Cardiac muscle cell (in vitro differentiated cells and primary cell): ENCODE measurements at places on chromosomes 2 and 18. TPM values are rescaled to one million over a fixed set of nuclear protein-coding genes. Genes with fewer than 3 reads are reported as not detected.

Gene DRC1
- not detected in 2 replicates for total RNA-seq

Gene FOXI3
- total RNA-seq = not detected in 2 replicates

Gene TNS1
- total RNA-seq = 44.3 and 45.0 TPM in 2 replicates

Gene TXNDC2
- total RNA-seq = not detected in 2 replicates

Gene AOX1
- 0.11 TPM in 1 of 2 replicates, not detected in the other for total RNA-seq

Gene ASPRV1
- 3.8 TPM in 2 replicates for total RNA-seq

Gene ALPP
- total RNA-seq = not detected in 2 replicates

Gene B4GALT6
- 3.7 and 5.5 TPM in 2 replicates for total RNA-seq

Gene SULT1C2
- 3.2 and 3.8 TPM in 2 replicates for total RNA-seq

Gene SNRNP27
- 113 and 128 TPM in 2 replicates for total RNA-seq

Gene PPP1R1C
- 4.7 and 12.1 TPM in 2 replicates for total RNA-seq

Gene RGPD8
- 8.4 and 17.0 TPM in 2 replicates for total RNA-seq

Gene SLC9A2
- 0.18 and 0.39 TPM in 2 replicates for total RNA-seq

Gene ZDBF2
- 17.4 and 34.6 TPM in 2 replicates for total RNA-seq

Gene ERBB4
- total RNA-seq = 29.7 and 38.1 TPM in 2 replicates

DNA sequence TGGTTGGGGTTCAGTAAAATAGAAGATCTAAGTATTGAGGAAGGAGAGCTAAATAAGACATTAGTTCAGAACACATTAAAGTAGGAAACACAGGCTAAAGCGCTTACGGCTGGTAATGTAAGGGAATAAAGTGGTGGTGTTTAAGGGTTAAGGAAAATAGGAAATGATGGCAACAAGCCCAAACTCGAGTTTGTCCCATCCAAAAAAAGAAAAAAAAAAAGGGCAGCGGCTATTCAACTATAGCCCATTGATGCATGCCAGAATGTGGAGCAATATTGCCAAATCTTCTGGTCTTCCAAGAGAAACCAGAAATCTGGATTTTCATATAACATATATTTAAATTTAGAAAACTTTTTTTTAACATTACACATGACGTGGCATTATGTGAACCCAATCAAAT lies 161.0 kb downstream of the ARHGAP15 start:
- DNase-seq = no peak

DNA sequence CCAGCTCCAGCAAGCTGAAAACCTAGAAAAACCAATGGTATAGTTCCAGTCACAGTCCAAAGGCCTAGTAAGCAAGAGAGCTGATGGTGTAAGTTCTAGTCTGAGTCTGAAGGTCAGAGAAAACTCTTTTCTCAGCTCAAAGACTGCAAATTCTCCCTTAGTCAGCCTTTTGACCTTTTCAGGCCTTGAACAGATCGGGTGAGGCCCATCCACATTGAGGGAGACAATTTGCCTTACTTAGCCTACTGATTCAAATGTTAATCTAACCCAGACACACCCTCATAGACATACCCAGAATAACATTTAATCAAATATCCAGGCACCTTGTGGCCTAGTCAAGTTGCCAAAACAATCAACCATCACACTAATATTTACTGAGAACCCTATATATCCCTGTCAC lies 110.8 kb upstream of the KCNJ3 start:
- DNase-seq = no peak

GRCh38 chr2:231966886-231967285 lies 5.4 kb downstream of the DIS3L2 start:
- DNase-seq = no peak

- DNase-seq = no peak
Measured at GRCh38 chr2:31213601-31214443, 3.5 kb downstream of the CAPN14 start.

- no peak for DNase-seq
Measured at GRCh38 chr2:26609205-26609631, 31.9 kb downstream of the CIB4 start.

GRCh38 chr18:63444580-63444979 lies 22.3 kb upstream of the VPS4B start:
- DNase-seq = peak; percentile 75

DNA sequence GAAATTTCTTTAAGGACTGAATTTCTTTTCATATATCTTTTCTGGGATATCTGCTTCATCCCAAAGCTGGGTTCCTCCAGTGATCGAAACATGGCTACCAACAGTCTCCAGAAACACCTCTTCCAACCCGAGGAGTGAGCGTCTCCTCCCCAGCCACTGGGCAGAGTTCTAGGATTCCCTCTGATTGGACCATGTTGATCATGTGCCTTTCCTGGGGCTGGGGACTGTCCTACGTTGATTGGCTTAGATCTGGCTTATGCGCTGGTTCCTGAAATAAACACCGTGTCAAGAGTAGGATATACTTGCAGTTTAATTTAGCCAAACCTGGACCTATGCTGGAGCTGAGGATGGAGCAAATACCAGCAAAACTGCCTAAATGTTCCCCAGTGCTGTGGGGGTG lies 55.5 kb upstream of the SLC16A14 start:
- DNase-seq = no peak

DNA sequence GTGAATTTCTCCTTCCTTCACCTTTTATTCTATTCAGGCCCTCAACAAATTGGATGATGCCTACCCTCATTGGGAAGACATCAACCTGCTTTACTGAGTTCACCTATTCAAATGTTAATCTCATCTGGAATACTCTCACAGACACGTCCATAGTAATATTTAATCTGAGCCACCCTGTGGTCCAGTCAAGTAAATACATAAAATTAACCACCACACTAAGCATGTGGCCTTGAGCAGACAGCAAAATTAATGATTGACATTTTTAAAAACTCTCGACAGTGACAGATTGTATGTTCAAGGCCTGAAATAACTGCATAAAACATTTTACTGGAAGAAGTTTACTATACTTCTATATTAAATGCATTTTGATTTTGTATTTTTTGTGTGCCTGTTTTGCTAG lies 540.6 kb upstream of the GCFC2 start:
- DNase-seq = no peak

GRCh38 chr2:29477186-29477585 lies 362.0 kb downstream of the CLIP4 start:
- no peak for DNase-seq

DNA sequence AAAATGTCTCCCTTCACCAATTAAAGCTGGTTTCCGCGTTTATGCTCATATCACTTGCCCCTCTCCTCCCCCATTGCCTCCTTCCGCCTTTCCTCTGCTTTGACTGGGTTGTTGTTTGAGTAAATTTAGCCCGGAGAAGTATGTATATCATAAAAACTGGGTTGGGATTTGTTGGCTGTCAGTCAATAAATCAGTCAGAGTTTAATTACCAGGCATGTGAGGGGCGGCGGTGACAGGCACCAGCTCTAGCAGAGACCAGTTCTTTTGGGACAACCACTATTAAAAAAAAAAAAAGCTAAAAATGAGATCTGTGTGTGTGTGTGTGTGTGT lies 382.4 kb upstream of the SMIM21 start:
- no peak for DNase-seq

DNA sequence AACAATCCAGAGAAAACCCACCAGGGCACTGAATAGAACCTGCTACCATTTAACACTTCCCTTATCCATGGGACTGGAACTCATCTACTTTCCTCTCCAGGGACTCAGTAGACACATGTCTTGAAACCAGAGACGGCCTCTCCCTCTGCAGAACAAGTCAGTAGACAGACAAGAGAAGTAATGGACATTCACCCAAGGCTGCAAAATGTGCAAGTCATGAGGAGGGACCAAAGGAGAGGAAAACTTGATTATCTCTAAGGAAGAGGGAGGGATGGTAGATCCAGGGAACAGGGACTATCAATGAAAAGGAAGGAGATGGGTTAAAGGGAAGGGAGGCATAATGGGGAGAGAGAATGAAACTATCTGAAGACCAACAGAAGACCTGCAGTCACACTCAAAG lies 5.3 kb upstream of the TTC39C start:
- no peak for DNase-seq

GRCh38 chr18:36229188-36229587 lies 41.9 kb downstream of the MOCOS start:
- DNase-seq = no peak

- no peak for DNase-seq
Measured at GRCh38 chr2:156541706-156542105, 105.5 kb downstream of the GPD2 start.

DNA sequence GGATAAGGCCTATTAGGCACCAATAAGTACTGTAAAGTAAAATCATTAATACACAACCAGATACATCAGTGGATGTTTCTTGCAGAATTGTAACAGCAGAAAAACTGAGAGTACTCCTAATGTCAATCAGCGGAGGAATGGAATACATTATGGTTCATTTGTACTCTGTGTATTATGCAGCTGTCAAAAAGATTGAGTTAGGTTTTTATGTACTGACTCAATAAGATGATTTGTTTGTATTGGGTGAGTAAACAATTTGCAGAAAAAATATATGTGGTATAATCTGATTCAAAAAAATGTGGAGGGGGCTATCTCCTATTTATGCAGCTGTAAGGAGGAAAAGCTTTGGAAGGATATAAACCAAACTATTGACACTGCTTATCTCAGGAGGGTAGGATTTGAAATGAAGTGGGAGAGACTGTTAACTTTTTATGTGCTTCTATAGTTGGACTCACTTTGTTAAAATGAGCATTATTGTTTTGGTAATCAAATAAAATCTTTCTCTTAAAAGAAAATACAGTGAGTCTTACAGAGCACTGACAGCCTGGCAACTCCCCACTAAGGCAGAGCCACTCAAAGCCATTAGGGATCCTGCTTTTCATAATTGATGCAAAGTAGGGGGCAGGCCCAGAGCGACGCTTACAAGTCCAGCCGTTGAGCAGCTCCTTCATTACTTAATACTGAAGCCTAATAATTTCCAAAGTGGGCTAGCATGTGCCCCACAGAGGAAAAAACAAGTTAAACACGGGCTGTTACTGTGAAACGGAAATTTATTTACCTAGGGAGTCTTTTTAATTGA lies 168.8 kb downstream of the PHLPP1 start:
- no peak for DNase-seq

DNA sequence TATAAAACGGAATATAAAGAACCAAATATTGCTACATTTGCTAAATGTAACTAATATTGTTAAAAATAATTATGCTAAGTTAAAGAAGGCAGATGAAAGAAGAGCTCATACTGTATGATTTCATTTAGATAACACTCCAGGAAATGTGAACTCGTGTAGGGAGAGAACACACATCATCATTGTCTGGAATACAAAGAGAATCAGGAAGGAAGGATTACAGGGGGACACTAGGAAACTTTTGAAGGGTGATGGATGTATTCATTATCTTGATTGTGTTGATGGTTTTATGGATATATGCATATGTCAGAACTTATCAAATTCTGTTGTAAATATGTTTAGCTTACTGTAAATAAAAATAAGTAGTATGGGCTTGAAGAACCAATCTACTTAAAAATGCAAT lies 104.1 kb upstream of the TRIB2 start:
- DNase-seq = no peak

DNA sequence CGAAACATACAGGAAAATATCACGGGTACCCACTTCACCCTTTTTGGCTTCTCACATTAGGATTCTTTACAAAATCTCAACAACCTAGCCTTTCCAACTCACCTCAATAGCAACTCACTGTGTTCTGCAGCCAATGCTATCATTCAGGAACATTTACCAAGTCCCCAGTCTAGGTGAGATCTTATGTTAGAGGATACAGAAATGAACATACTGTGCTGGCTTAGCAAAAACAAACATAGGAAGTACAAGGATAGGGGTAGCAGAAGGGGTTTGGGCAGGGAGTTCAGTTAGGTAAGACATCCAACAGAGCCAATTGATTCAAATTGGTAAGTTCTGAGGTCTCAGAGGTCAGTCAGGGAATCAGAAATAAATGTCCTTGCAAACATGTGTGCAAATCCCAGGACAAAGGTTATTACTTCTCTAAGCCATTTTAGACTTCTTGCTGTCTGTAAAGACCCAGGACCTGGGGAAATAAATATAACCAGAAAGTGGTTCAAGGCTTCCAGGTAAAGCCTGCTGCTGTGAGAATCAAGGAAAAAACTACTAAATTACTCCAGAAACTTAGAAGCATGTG lies 556.3 kb upstream of the CHAC2 start:
- no peak for DNase-seq

- DNase-seq = peak; percentile 87
Measured at GRCh38 chr2:111227716-111228141, 107.0 kb downstream of the BCL2L11 start.

GRCh38 chr18:48990481-48991318 lies 39.9 kb upstream of the SMAD7 start:
- DNase-seq = peak; percentile 48

GRCh38 chr2:4674007-4674406 lies 970.6 kb downstream of the DCDC2C start:
- DNase-seq = no peak

DNA sequence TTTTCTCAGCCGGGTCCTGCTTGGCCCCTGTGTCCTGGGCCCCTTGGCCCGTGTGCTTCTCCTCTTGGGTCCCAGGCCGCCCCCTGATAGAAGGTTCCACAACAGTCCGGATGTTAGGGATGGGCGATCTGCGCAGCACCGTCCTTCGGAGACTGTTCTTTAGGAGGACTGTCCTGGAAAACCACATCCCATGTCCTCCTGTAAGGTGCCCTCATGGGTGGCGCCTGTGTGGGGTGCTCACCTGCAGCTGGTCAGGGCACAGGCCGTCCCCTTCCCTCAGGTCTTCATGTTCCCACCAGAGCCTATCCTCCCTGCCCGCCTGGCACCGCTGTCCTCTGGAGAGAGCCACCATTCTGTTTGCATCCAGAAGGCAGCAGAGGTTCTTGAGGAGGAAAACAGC lies 50.0 kb downstream of the CTDP1 start:
- no peak for DNase-seq

GRCh38 chr2:105802587-105802986 lies 57.9 kb downstream of the NCK2 start:
- no peak for DNase-seq

GRCh38 chr18:901761-902160 lies 2.9 kb upstream of the ADCYAP1 start:
- DNase-seq = no peak

DNA sequence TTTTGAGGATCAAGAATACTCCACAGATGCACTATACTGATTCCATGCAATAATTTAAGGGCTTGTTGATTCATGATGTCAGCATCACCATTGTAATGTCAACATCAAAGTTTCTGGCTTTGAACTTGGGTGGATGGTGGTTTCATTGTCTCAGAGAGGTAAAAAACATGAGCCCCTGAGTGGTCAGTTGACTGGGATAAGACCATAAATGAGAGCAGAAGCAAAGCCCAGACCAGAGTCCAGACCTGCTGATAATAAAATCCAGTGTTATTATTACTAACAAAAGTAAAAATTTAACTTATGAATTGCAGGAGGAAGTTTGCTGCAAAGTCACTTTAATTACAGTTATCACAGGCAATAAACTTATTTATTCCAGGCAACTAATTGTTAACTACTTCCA lies 358.2 kb downstream of the GALNT13 start:
- DNase-seq = no peak

DNA sequence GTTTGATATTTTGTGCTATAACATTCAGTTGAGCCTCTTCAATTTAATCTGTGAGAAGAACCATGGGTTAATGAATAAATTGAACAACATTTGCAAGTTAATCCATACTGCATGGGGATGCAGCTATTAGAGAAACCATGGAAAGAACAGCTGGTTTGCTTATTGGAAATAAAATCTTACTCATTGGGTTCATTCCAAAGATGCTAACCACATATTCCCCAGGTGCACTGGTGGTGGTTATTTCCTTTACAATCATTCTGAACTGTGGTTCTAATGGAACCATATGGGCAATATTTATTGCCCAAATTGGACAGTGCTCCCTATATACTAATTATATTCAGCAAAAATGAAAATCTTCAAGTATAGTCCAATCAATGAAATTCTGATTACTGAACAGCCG lies 1200.4 kb upstream of the CDH2 start:
- DNase-seq = no peak

GRCh38 chr2:164606557-164606956 lies 14.7 kb downstream of the GRB14 start:
- DNase-seq = no peak

- no peak for DNase-seq
Measured at GRCh38 chr18:27847412-27847811, 329.5 kb downstream of the CDH2 start.
